ENCODE measurements at places on chromosomes 7 and 10. TPM values are rescaled to one million over a fixed set of nuclear protein-coding genes. Genes with fewer than 3 reads are reported as not detected.
A peak's percentile ranks its signal among the peaks of the same experiment; 100 is the strongest.

The AKR1B15 gene
- not detected for total RNA-seq

The CHAT gene
- not detected for total RNA-seq

The CALML5 gene
- total RNA-seq, result not detected

DNA sequence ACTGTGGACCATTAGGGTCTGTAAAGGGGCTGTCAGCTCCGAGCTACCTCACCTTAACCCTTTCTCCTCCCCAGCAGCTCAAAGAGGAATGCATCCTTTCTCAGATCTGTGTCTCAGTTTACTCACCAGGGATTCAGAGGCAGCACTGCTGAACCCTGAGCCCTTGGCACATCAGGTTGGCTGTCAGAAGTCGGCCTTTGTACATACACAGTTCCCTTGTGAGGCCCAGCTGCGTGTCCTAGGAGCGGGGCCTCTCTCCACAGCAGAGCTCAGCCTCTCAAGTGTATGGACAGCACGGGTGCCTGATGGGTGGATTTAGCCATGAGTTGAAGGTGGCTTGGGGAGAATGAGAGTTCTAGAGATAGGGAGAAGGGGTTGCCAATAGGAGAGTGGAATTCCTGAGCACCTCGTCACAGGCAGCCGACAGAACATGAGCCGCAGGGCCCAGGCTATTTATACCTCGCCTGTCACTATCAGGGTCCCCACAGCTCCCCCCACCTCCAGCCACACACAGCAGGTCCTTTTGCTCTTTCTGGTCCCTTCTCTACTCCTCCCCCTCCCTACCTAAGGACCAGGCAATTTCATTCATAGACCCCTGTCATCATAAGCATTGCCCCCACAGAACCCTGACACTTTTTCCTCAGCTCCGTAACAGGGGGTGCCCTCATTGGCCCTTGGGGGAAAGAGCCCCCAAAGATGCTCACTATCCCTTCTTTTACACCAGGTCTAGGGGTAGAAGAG lies 2.1 kb upstream of the FLNC start:
- DNase-seq, result peak; percentile 72
- H3K27me3 ChIP-seq, result peaks cover 5% of the 10 kb centered on the region
- no peaks in the 10 kb centered on the region for H3K36me3 ChIP-seq
- peak overlapping the region; percentile 96 for H3K27ac ChIP-seq
- peaks cover 52% of the 10 kb centered on the region for H3K4me1 ChIP-seq
- H3K4me3 ChIP-seq, result peak overlapping the region; percentile 54

GRCh38 chr7:128868624-128869137 lies 6.0 kb downstream of the ATP6V1F start:
- H3K27ac ChIP-seq, result no peak overlapping the region
- H3K36me3 ChIP-seq, result peaks cover 17% of the 10 kb centered on the region
- no peak for DNase-seq

DNA sequence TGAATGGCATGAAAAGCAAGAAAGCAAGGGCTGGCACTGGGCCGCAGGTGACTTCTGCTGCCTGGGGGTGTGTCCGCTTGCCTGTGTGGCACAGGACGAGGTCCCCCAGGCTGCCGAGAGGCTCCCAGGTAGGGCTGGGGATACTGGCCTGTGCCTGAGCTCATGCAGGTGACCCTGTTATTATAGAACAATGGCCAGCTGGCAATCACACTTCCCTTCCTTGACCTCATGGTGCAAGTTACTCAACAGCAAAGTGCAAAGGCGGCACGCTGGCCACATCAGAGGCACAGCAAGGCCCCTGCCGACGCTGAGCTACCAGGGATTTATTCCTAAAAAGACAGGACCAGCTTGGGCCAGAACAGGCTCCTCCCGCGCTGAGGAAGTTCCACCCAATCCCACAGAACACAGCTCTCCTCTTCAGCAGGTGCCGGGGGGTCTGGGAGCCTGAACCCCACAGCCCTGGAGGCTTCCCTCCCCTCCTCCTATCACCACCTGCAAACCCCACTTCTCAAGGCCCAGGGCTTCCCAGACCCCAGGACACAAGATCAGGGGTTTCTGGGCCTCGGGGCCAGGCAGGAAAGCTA lies 1.4 kb upstream of the ADAM8 start:
- H3K27me3 ChIP-seq, result peaks cover 39% of the 10 kb centered on the region
- no peak overlapping the region for H3K27ac ChIP-seq
- H3K4me1 ChIP-seq, result peaks cover 14% of the 10 kb centered on the region
- no peak overlapping the region for H3K4me3 ChIP-seq
- DNase-seq, result no peak

GRCh38 chr7:80089366-80089765 lies 45.3 kb upstream of the GNAI1 start:
- H3K4me1 ChIP-seq, result no peaks in the 10 kb centered on the region
- no peak for DNase-seq
- H3K27ac ChIP-seq, result no peak overlapping the region
- no peak overlapping the region for H3K4me3 ChIP-seq
- H3K27me3 ChIP-seq, result no peaks in the 10 kb centered on the region

GRCh38 chr7:80311313-80311712 lies 176.7 kb downstream of the GNAI1 start:
- H3K4me3 ChIP-seq, result no peak overlapping the region
- H3K27me3 ChIP-seq, result no peaks in the 10 kb centered on the region
- no peak overlapping the region for H3K27ac ChIP-seq
- DNase-seq, result no peak

- DNase-seq, result no peak
- peak overlapping the region; percentile 48 for H3K27ac ChIP-seq
- no peaks in the 10 kb centered on the region for H3K36me3 ChIP-seq
- H3K4me3 ChIP-seq, result no peak overlapping the region
- H3K4me1 ChIP-seq, result peaks cover 89% of the 10 kb centered on the region
Measured at GRCh38 chr7:31955021-31955420, 115.2 kb downstream of the PDE1C start.

DNA sequence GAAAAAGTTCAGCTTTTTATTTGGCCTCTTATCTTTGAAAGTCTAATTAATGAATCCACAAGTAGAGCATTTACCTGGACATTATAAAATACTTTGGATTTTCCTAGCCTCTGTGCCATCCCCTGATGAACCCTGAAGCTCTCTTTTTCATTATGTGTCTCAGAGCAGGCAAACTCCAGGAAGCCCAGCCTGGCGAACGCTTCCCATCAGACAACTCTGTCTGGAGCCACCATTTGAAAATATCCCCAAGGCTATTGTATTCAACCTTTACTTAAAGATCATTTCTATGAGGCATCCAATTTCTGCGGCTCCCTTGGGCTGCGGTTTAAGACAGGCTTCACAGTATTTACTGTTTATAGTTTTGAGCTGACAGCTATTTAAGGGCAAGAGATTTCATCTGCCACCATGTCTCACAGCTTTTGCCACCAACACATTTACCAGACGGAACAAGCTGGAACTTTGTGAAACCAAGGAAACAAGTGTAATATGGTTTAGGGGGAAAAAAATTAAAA lies 257.2 kb upstream of the GLI3 start:
- no peak for DNase-seq
- H3K4me1 ChIP-seq, result peaks cover 16% of the 10 kb centered on the region
- peak overlapping the region; percentile 62 for H3K4me3 ChIP-seq
- peaks cover 44% of the 10 kb centered on the region for H3K27me3 ChIP-seq

DNA sequence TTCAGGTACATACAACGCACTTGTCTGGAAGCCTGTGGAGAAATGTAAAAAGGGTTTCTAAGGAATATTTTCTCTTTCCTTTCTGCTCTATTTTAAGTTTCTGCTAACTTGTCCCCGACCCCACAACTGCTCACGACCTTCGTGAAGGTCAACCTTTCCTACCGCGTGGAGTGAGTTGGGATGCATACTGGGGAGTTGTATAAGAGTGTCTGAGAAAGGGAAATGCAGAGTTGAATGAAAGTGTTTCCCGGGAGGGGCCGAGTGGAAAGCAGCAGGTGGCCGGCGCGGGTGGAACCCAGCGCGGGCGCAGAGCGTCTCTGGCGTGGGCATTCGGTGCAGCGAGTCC lies 17.9 kb upstream of the ACBD5 start:
- peaks cover 12% of the 10 kb centered on the region for H3K4me1 ChIP-seq
- H3K27ac ChIP-seq, result no peak overlapping the region
- DNase-seq, result no peak
- peak overlapping the region; percentile 72 for H3K4me3 ChIP-seq

DNA sequence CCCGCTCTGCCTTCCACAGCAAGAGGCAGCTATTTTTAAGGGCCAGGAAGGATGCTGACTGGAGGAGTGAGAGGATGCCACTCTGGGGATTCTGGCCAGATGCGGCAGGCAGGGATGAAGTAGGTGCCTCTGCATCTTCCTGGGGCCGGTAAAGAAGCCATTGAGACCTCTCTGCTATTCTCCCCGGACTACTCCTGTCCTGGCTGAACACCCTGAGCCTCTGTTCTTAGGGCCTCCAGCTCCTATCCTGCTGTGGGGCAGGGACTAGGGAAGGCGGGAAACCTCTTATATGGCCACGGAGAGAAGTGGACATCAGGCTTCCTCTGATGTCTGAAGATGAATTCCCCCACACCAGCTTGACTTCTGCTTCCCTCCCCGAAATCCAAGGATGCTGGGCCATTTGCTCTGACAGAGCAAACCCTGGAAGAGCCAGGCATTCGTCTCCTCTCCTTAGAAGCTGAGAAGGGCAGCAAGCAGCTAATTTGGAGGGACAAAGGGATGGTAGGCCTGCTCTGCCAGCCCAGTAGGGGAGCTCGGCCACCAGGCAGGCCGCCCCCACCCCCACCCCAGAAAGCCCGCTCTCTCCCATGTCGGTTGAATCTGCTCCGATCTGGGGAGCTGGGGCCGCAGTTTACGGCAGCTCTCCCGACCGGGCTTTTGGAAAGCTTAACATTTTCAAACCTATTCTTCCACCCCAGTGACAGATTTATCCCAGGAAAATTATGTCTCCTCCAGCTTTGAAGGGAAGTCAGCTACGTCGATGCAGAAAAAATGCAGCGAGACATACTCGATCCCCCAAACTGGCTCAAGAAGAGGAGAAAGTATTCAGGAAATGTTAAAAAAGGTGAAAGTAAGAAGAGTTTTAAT lies 2.8 kb downstream of the FGF8 start:
- H3K36me3 ChIP-seq, result no peaks in the 10 kb centered on the region
- no peak for DNase-seq
- no peak overlapping the region for H3K27ac ChIP-seq
- H3K4me1 ChIP-seq, result peaks cover 19% of the 10 kb centered on the region
- peaks cover 100% of the 10 kb centered on the region for H3K27me3 ChIP-seq
- no peak overlapping the region for H3K4me3 ChIP-seq

DNA sequence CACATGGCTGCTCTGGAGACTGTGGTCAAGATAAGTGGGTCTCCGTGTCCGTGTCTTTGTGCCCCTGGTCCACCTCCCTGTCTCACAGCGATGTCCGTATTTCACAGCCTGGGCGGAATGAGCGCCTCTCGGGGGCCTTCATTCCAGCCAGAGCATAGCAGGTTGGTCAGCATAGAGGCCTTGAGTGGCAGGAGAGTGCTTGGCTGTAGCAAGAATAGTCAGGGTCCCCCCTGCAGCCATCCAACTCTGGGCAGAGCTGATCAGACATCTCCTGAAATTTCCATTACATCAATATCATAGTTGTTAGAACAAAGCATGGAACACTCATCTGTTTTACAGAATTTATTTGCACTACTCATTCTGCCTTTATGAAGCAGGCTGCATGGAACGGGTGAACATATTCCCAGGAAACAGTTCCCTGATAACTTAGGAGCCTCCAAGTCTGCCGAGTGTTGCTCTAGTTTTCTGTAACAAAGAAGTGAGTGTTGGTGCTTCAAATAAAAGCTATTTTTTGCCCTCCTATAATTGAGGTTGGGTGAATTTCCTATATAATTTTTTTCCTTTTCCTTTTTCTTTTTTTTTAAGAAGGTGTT lies 255.3 kb downstream of the INHBA start:
- H3K27ac ChIP-seq, result peak overlapping the region; percentile 33
- H3K27me3 ChIP-seq, result no peaks in the 10 kb centered on the region
- peaks cover 16% of the 10 kb centered on the region for H3K4me1 ChIP-seq

DNA sequence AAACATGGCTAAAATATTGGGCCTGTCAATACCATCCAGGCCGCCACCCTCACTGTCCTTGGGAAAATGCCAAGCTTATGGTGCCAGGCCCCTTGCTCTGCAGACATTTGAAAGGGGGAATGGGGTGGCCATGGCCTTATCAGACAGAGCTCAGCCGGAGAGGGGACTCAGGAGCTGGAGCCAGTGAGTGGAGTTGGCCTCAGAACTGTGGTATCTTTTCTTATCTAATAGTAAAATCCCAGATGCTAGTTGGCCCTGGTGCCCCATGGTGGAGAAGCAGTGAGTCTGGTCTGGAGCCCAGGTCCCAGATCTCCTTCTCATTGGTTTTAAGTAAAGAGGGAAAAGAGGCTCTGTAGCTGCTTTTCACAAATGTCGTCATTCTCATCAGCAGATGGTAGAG lies 49.6 kb upstream of the SORCS3 start:
- H3K36me3 ChIP-seq, result no peaks in the 10 kb centered on the region
- H3K27me3 ChIP-seq, result peaks cover 74% of the 10 kb centered on the region
- no peak for DNase-seq
- H3K4me1 ChIP-seq, result no peaks in the 10 kb centered on the region

GRCh38 chr10:102705531-102705930 lies 8.7 kb downstream of the ARL3 start:
- H3K27ac ChIP-seq, result no peak overlapping the region
- no peak overlapping the region for H3K4me3 ChIP-seq
- no peak for DNase-seq
- no peaks in the 10 kb centered on the region for H3K27me3 ChIP-seq

GRCh38 chr7:19030281-19030680 lies 87.2 kb downstream of the TWIST1 start:
- no peaks in the 10 kb centered on the region for H3K4me1 ChIP-seq
- no peaks in the 10 kb centered on the region for H3K36me3 ChIP-seq
- DNase-seq, result no peak
- H3K27me3 ChIP-seq, result no peaks in the 10 kb centered on the region

DNA sequence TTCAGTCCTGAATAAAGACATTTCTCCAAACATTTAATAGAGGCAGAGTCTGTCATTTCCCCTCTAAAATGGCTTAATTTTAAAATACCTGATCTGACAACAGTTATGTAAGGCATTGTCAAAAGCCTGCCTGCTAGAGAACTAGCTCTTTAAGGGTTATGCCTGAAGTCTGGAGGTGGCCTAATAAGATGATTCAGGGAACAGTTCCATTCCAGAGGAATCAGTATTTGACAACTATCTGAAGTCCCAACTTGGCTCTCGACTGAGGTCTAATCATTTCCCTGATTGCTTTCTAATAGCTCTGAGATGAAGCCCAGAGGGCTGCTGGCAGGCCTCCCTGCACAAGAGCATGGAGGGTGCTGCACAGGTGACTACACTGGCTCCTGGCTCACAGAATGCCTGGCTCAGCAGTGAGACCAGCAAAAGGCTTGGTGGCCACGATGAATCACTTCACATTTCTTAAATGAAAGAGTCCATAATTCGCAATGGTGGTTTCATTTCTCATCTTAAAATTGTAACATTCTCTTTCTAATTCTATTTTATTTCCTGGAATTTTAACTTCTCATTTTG lies 509.6 kb upstream of the POM121L12 start:
- DNase-seq, result no peak
- H3K27ac ChIP-seq, result no peak overlapping the region
